GM12878 (cell line): ENCODE measurements at places on chromosomes 6 and 20. TPM values are rescaled to one million over a fixed set of nuclear protein-coding genes. Genes with fewer than 3 reads are reported as not detected.

The ZNF512B gene
- total RNA-seq = 21.2 and 23.9 TPM in 2 replicates

The CGA gene
- total RNA-seq = not detected in 2 replicates

The SEMG1 gene
- not detected in 2 replicates for total RNA-seq

The IFT52 gene
- total RNA-seq = 21.2 and 21.9 TPM in 2 replicates

The SLC13A3 gene
- 0.48 TPM in 1 of 2 replicates, not detected in the other for total RNA-seq

The FAXC gene
- total RNA-seq = not detected in 2 replicates

The RFX6 gene
- not detected in 2 replicates for total RNA-seq

The HMGCLL1 gene
- total RNA-seq = not detected in 2 replicates

The KCNK15 gene
- total RNA-seq = not detected in 2 replicates

The B3GAT2 gene
- 0.03 TPM in 1 of 2 replicates, not detected in the other for total RNA-seq
